WTC11 (cell line): ENCODE measurements at places on chromosomes 16 and 17. TPM values are rescaled to one million over a fixed set of nuclear protein-coding genes. Genes with fewer than 3 reads are reported as not detected.

GRCh38 chr17:83128306-83129240, 49.2 kb downstream of the METRNL start:
- DNase-seq: no peak

- DNase-seq: no peak
Measured at GRCh38 chr17:55758171-55758570, 7.3 kb downstream of the PCTP start.

DNA sequence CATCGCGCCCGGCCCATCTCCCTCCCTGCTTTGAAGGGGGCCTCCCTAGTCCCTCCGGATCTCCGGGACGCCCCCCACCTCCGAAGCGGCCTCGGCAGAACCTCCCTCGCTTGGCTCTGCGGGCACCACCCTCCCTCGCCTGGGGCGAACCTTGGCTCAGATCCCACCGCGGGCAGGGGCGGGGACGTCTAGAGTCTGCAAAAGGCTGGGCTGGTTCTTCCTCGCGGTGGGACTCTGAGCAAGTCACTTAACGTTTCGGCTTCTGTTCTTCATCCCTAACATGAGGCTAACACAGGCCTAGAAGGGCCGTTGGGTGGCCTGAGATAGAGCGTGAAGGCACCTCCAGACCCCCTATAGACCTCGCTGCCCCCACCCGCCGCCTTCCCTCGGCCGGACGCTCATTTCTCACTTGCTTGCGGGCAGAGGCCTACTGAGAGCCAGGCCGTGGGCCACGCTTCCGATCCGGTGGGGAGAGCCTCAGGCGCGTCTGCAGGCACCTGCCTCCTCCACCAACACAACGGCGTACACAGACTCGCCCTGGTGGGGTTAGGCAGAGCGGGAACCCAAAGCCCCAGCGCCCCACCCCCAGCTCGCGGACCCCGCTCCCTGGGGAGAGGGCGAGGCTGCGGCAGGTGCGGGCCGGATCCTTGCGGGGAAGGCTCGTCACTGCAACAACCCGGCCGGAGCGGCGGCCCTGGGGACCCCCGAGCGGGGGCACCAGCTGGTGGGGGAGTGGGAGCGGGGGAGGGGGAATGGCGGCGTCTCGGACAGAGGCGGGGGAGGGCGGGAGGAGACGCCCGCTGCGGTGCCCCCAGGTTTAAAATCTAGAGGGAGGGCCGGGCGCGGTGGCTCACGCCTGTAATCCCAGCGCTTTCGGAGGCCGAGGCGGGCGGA, 5.4 kb downstream of the MYO1C start:
- DNase-seq: peak; percentile 64

- DNase-seq: peak; percentile 76
Measured at GRCh38 chr17:63699638-63700527, at the start of gene LIMD2. TSS of gene LIMD2 (minus strand) at chr17:63700125. CDS start at chr17:63699298, 827 bp downstream.

GRCh38 chr17:3669548-3669947, 936 bp downstream of the EMC6 start:
- no peak for DNase-seq

- DNase-seq: no peak
Measured at GRCh38 chr16:31522071-31522470, 5.6 kb upstream of the AHSP start.

DNA sequence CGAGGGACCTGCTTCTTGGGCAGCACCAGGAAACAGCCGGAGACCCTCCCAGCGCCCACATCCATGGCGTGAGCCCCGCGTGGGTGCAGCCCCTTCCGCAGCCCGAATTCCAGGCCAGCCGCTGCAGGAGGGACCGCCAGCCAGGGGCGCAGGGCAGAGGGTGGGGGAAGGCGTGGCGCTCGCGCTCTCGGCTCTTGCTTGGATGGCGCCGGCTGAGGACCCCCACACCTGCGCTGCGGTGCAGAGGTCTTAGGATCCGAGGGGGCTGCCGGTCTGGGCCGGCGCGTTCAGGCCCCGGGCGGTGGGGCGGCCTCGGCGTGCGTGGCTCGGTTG, 28.8 kb downstream of the ACTG1 start:
- no peak for DNase-seq

GRCh38 chr16:3065069-3065741, at the start of gene IL32:
TSS of gene IL32 (plus strand) at chr16:3065640. CDS start at chr16:3065812, 172 bp downstream.
- no peak for DNase-seq

The SYT17 gene
- 5.5 to 6.8 TPM (median 6.3 TPM) in 3 replicates for total RNA-seq

GRCh38 chr17:66094727-66095126, 97.2 kb downstream of the CEP112 start:
- no peak for DNase-seq

The KRT38 gene
- total RNA-seq: not detected in 3 replicates

- DNase-seq: no peak
Measured at GRCh38 chr17:37206299-37206698, 169.5 kb upstream of the C17orf78 start.

DNA sequence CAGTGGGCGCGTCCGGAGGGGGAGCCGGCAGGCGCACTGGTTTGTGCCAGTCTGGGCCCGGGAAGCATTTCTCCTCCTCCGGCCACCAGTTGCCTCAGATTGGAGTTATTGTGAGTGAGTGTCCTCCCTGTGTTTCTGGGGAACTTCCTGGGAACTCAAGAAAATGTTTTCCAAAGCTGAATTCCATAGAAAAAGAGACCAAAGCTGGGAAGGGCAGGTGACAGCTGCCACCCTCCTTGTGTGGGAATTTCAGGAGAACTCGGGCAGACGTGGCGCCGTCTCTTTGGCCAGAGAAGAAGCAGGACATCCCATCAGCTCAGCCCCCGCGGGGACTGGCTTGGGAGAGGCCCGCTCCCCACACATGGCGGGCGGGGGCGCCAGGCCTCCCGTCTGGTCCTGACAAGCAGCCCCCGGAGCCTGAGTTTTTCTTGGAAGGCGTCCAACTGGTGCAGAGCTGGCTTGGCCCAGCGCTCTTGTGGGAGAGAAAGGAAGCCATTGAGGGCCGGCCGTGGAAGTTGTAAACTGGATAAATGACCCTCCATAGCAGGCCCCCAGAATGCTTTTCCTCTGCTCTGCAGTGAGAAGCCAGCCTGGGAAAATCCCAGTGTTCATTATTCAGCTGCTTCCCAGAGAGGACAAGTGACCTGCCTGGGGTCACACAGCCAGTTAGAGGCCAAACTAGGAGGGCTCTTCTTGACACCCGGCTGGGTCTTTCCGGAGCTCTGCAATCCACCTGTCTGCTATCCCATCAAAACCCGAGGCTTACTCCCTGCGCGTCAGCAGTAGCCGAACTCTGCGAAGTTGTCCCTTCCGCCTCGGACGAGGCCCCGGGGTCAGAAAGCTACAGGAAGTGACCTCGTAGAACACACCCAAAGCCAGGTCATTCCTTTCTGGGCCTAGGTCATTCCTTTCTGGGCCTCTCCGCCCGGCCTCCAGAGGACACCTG, 39.2 kb upstream of the GSE1 start:
- no peak for DNase-seq

The SLC2A4 gene
- 5.6 to 6.4 TPM (median 6.2 TPM) in 3 replicates for total RNA-seq

The TPSD1 gene
- 0.31 to 1.5 TPM (median 0.94 TPM) in 3 replicates for total RNA-seq

DNA sequence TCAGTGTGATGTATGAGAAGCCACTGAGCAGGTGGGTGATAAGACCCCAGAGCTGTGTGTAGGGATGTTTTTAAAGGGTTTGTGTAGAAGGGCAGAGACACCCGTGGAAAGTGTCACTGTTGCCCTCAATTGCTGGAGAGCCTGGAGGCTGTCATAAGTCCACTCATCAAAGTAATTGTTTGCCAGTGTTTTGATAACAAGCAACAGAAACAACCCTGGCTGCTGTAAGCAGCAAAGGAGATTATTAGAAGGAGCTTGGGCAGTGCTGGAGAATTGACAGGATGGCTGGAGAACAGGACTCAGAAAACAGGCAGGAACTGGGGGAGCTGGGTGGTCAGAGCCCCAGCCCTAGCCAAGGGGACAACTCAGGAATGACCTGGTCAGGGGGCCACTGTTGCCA, 119.6 kb downstream of the CCDC182 start:
- DNase-seq: no peak

The GDPD3 gene
- total RNA-seq: 1.5 to 2.5 TPM (median 1.8 TPM) in 3 replicates

The CORO6 gene
- total RNA-seq: 6.4 to 8.9 TPM (median 7.5 TPM) in 3 replicates

DNA sequence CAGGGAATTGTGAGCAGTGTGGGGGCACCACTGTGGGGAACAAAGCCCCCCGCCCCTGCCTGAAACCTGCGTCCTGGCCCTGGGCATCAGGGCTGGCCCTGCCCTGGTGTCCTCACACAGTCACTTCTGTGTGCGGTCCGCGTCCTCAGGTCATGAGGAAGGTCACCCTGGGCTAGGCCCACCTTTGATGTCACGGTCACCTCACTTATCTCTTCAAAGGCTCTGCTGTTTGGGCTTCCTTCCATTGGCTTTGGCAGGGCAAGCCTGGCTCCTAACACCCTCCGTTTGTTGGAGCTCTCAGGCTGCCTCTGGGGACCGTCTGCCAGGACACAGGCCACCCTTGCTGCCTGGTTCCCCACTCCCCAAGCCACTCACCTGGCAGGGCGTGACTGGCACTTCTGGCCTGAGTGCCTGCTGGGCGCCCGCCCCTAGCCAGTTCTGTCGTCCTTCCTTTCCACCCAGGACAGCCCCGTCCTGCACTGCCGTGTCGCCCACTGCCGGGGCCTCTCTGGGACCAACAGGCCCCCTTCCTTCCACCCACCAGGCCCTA, 8.8 kb downstream of the CENPX start:
- no peak for DNase-seq

- no peak for DNase-seq
Measured at GRCh38 chr17:62611728-62612127, 15.7 kb upstream of the MRC2 start.

DNA sequence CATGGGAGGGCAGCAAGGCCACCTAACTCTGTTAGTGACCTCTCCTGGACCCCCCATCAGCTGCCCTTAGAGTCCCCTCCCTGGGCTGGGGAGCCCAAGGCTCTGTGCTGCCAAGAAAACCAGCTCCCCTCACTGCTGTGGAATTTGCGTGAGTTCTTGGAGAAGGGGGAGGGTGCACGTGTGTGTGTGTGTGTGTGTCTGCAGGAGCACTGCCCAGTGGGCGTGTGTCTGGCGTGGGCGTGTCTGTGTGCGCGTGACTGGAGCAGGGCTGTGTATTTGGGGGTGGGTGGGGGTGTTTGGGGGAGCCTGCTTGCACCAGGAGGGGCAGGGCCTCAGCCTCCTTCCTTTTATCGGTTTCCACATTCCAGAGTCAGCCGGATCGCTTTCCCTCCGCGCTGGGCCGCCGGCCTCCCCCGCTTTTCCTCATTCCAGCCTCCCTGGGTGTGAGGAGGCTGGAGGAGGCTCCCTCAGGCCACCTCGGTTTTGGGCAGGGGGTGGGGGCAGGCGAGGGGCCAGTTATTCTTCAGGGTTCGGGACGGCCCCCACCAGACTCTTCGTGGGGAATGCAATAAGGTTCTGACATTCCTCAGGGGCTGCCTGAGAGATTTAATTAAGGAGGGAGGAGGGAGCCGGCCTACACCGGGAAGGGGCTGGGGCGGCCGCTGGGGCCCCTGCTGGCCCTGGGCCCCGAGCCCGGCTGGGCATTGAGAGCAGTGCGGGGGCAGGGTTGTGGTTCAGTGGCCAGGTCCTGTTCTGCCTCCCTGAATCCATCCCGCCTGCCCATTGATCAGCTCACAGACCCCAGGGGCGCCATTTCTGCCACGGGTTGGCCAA, 2.5 kb downstream of the VASN start:
- DNase-seq: peak; percentile 68

- DNase-seq: no peak
Measured at GRCh38 chr17:57561072-57561861, 183.8 kb downstream of the CCDC182 start.

GRCh38 chr17:65047941-65048340, 8.6 kb downstream of the GNA13 start:
- DNase-seq: no peak

DNA sequence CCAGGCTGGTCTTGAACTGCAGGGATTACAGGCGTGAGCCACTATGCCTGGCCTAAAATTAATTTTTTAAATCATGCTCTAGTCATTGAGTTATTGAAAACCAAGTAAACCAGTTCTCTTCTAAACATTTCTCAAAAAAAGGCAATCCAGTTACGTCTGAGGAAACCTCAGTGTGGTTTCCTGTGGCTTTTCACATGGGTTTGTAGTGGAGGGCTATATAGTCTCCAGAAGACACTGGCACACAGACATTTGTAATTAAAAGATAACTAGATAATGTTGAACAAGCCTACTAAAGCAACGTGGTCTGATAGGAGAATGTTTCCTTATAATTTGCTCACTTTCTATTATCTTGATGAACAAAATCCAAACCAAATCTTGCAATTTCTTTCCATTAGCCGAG, 5.2 kb upstream of the TOB1 start:
- no peak for DNase-seq

DNA sequence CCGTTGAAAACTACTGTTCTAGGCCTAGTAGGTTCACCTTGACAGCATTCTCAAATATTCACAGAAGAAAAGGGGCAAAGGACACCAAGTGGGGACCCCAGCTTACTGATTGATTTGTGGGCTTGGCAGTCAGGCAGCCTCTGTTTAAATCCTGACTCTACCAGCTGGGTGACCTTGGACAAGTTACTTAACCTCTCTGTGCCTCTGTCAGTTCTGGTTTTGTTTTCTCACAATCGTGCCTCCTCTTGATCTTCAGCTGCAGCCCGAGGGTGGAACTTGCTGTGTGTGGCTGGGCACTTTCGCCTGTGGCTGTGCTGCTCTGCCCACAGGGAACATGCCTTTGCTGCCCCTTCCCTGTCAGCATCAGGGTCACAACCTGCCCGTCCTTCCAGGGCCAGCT, 17.8 kb downstream of the RAP1GAP2 start:
- no peak for DNase-seq

The CA5A gene
- not detected in 3 replicates for total RNA-seq

DNA sequence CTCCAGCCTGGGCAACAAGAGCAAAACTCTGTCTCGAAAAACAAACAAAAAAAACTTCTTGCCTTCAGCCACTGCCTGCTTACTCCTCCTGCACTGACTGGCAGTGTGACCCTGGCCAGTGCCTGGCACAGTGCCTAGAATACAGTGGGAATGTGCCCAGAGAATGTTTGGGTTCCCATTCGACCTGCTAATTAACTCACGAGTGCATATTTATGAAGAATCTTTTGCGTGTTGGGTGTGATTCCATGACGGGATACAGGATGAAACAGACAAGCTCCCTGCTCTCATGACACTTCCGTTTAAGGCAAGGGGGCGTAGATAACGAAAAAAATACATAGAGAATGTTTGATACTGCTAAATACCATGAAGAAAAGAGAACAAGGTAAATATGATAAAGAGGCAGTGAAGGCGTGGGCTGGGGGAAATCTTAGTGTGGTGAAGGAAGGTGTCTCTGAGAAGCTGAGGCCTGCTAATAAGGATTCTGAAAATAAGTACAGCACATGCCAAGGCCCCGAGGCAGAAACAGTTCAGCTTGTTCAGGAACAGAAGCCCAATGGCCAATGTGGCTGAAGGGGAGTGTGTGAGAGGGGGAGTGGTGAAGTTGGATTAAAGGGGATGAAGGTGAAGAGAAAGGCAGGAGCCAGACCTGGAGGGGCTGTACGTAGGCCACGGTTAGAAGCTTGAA, 4.3 kb downstream of the ABI3 start:
- DNase-seq: no peak

The HOXB7 gene
- 0.14 TPM in 1 of 3 replicates, not detected in the others for total RNA-seq

The SLC52A1 gene
- 0.78 to 1.1 TPM (median 0.99 TPM) in 3 replicates for total RNA-seq

DNA sequence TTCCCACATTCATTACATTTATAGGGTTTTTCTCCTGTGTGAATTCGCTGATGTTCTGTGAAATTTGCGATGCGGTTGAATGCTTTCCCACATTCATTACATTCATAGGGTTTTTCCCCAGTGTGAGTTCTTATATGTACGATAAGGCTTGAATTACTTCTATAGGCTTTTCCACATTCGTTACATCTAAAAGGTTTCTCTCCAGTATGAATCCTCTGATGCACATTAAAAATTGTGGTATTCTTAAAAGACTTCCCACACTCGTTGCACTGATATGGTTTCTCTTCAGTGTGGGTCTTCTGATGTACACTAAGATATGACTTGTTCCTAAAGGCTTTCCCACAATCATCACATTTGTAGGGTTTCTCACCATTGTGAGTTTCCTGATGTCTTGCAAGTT, 30.4 kb downstream of the ZNF624 start:
- DNase-seq: no peak
